ENCODE measurements at places on chromosomes 3 and 15.

DNA sequence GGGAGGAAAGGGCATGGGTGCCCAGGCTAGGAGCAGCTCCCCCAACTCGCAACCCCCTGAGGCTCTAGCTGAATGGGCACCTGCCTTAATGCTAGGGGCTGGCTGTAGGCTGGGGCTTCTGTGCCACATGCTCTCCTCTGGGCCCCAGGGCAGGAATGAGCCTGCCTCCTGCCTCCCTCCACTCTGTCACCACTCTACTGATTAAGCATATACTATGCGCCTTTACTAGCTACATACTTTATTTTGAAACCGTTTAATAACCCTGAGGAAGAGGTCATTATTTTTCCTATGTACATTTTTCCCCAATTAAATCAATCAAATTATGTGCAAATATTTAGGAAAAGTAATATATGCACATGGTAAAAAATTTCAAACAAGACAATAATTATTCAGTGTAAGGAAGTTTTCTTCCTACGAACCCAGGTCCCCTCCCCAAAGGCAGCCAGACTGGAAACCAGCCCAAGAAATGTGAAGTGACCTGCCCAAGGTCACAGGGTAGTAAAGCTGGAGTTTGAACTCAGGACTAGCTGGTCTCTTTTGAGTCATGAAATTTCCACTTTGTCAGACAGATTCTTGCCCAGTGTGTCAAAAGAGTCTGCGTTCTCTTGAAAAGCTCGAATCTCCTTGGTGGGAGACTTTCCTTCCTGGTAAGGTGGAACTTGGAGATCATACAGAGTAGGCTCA is 122.5 kb downstream of the DNAJB8 start:
- H3K27ac ChIP-seq, result no peak overlapping the region
- no peaks in the 10 kb centered on the region for H3K27me3 ChIP-seq
- no peak for DNase-seq
- no peak overlapping the region for H3K4me3 ChIP-seq

DNA sequence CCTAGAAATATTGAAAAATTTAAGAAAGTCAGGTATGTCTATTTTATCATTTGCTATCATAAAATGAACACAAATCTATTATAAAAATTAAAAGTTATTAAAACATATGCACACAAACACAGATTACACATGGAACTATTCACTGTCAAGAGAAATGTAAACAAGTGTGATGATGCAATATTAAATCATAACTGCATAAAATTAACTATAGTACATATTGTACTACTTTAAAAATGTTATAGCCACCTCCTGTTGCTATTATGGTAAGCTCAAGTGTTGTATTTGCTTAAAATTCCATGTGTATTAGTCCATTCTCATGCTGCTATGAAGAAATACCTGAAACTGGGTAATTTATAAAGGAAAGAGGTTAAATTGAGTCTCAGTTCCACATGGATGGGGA is 54.7 kb upstream of the CMC1 start:
- no peaks in the 10 kb centered on the region for H3K36me3 ChIP-seq
- H3K4me3 ChIP-seq, result no peak overlapping the region
- peaks cover 3% of the 10 kb centered on the region for H3K27me3 ChIP-seq
- no peak for DNase-seq
- no peak overlapping the region for H3K27ac ChIP-seq

GRCh38 chr15:101167411-101167752 is 84.5 kb downstream of the CHSY1 start:
- peak overlapping the region; percentile 90 for H3K27ac ChIP-seq
- H3K4me3 ChIP-seq, result peak overlapping the region; percentile 41
- no peak for DNase-seq

- no peak overlapping the region for H3K27ac ChIP-seq
- no peaks in the 10 kb centered on the region for H3K36me3 ChIP-seq
- peak; percentile 6 for DNase-seq
- peaks cover 30% of the 10 kb centered on the region for H3K27me3 ChIP-seq
- H3K4me1 ChIP-seq, result no peaks in the 10 kb centered on the region
- no peak overlapping the region for H3K4me3 ChIP-seq
Measured at GRCh38 chr3:46080969-46081345, 53.7 kb upstream of the XCR1 start.

DNA sequence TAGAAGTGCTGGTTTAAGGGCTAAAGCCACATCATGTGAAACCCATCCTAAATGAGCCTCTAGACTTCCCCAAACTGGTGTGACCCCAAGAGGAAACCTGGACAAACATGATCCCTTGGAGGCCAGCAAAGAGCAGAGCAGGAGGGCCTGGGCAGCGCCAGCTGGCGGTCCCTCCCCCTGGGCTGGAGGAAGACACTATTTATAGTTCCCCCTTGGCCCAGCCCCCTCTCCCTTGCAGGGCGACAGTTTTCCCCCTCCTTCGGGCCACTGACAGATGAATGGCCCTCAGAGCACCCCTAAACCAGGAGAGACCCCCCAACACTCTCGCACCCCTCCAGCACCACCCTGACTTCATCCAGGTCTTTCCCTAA is 2.9 kb downstream of the UCN2 start:
- peaks cover 76% of the 10 kb centered on the region for H3K4me1 ChIP-seq
- no peaks in the 10 kb centered on the region for H3K27me3 ChIP-seq
- no peaks in the 10 kb centered on the region for H3K36me3 ChIP-seq
- DNase-seq, result no peak
- H3K4me3 ChIP-seq, result peak overlapping the region; percentile 46

DNA sequence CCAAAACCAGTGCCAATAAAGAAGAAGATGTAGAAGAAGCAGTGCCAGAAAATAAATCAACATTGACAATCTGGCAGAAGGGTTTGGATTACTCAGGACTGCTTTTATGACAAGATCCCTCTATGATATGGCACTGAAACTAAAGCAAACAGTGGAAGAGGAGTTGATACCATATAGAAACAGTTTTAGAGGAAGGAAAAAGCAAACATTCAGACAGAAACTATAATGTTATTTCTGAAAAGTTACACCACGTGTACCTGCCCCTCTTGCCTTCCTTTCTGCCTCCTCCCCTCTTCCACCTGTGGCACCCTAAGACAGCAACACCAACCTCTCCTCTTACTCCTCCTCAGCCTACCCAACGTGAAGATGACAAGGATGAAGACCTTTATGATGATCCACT is 63.0 kb downstream of the SFMBT1 start:
- no peak overlapping the region for H3K4me3 ChIP-seq
- peaks cover 3% of the 10 kb centered on the region for H3K4me1 ChIP-seq
- DNase-seq, result no peak
- H3K36me3 ChIP-seq, result no peaks in the 10 kb centered on the region
- H3K27ac ChIP-seq, result no peak overlapping the region

- no peaks in the 10 kb centered on the region for H3K27me3 ChIP-seq
- H3K4me3 ChIP-seq, result no peak overlapping the region
- H3K4me1 ChIP-seq, result peaks cover 28% of the 10 kb centered on the region
- peaks cover 84% of the 10 kb centered on the region for H3K36me3 ChIP-seq
- peak overlapping the region; percentile 61 for H3K27ac ChIP-seq
- DNase-seq, result no peak
Measured at GRCh38 chr15:48520376-48521155, 124.9 kb downstream of the FBN1 start.

GRCh38 chr3:42071904-42072812 is 19.0 kb upstream of the TRAK1 start:
- peak; percentile 86 for DNase-seq
- peaks cover 49% of the 10 kb centered on the region for H3K4me1 ChIP-seq
- peaks cover 2% of the 10 kb centered on the region for H3K36me3 ChIP-seq
- H3K4me3 ChIP-seq, result peak overlapping the region; percentile 63
- peak overlapping the region; percentile 94 for H3K27ac ChIP-seq

GRCh38 chr3:3308809-3309208 is 129.3 kb upstream of the CRBN start:
- no peak overlapping the region for H3K27ac ChIP-seq
- H3K4me1 ChIP-seq, result no peaks in the 10 kb centered on the region
- no peak for DNase-seq
- no peaks in the 10 kb centered on the region for H3K36me3 ChIP-seq

GRCh38 chr3:132916096-132916495 is 122.1 kb upstream of the TMEM108 start:
- H3K4me1 ChIP-seq, result peaks cover 37% of the 10 kb centered on the region
- H3K27ac ChIP-seq, result peak overlapping the region; percentile 43
- no peak overlapping the region for H3K4me3 ChIP-seq
- DNase-seq, result no peak

- H3K4me1 ChIP-seq, result peaks cover 32% of the 10 kb centered on the region
- peak; percentile 75 for DNase-seq
- H3K27ac ChIP-seq, result no peak overlapping the region
- H3K4me3 ChIP-seq, result no peak overlapping the region
Measured at GRCh38 chr3:141243271-141243707, 11.7 kb downstream of the PXYLP1 start.
